ENCODE measurements at places on chromosomes 7 and 10. TPM values are rescaled to one million over a fixed set of nuclear protein-coding genes. Genes with fewer than 3 reads are reported as not detected.
A peak's percentile ranks its signal among the peaks of the same experiment; 100 is the strongest.

- DNase-seq, result no peak
These were observed 3.0 kb downstream of the SMARCD3 start for GRCh38 chr7:151245360-151246101.

GRCh38 chr10:83663918-83664317, 475.4 kb upstream of the GHITM start:
- no peak for DNase-seq

DNA sequence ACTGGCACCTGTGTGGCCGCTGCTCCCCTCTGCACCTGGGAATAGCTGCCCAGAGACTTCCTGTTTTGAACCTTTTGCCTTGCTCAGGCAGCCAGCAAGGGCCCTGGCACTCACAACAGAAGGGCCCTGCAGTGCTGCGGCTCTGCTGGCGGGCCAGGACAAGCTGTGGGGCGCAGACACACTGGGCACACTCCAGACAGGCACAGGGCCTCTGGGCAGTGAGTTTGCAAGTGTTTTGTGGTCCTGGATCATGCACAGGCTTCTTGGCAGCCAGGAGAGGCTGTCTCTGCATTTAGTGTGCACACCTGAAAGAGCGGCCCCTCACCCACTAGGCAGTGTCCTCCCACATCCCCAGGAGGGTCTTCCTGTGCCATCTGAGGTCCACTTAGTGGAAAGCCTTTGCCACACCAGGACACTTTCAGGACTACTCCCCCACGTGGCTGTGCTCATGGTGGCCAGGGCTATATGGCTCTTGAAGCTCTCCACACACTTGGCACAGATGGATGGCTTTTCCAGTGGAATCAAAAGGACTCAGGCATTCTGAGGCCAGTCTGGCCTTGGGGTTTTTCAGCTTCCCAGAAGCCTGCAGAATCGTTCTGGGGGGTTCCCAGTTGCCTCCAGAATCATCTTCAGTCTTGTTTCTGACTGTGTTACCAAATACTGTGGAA, 5.0 kb upstream of the ATP6V0E2 start:
- DNase-seq, result no peak

DNA sequence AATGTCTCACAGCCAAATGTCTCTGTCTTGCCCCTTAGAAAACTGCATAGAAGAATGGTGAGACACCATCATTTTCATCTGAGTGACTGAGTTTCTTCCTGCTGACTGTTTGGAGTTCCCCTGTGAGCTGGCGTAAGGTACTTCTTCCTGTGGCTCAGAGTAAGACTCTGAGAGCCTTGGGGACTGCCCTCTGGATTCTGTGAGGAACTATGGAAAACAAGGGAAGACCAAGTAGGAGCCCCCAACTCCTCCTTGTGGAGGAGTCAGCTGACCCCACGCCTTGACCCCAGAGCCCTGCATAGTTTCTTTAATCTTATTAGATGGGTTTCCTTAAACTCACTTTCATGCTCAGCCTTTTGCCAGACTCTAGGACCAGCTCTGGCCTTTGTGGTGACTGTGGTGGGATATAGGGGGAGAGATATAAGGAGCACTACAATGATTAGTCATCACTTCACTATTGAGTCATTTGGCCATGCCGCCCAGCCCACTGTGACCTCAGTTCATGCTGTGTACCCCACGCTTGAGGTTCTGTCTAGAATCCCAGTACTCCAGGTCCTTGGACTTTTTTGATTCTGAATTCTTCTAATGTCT, 51.8 kb upstream of the FAM133B start:
- peak; percentile 89 for DNase-seq

DNA sequence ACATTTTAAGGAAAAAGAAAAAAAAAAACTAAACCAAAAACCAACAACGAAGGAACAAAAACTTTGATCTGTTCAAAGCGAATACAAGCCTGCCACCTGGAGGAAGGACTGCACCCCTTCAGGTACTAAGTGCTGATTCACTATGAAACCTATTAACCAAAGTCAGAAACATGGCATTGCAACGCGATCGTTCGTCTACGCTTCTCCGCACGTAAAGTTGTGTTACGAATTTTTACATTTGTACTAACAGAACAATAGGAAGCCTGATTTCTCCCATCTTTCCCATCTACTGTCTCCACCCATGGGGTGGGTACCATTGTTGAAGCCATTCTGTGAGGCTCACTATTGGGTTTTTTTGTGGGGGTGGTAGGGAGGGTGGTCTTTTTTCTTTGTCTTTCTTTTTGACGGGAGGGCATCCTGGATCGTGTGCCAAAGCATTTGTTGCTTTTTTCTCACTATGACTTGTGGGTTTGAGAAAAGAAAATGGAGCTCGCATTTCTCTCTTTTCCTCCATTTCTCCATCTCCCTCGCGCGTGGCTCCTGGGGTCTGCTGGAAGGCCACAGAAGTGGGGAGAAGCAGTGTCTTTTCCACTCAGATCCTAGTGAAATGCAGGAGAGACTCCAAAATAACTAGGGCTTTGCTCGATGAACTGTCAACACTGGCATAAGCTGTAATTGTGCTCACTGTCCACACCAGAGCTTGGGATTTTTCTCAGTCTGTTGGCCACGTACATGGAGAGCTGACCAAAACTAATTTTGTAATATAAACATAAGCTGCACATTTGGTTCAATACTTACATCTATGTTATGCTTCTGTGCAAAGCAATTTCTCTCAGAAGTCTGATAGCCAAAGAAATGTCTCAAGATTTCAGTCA, 100.9 kb upstream of the YAE1 start:
- peak; percentile 39 for DNase-seq

DNA sequence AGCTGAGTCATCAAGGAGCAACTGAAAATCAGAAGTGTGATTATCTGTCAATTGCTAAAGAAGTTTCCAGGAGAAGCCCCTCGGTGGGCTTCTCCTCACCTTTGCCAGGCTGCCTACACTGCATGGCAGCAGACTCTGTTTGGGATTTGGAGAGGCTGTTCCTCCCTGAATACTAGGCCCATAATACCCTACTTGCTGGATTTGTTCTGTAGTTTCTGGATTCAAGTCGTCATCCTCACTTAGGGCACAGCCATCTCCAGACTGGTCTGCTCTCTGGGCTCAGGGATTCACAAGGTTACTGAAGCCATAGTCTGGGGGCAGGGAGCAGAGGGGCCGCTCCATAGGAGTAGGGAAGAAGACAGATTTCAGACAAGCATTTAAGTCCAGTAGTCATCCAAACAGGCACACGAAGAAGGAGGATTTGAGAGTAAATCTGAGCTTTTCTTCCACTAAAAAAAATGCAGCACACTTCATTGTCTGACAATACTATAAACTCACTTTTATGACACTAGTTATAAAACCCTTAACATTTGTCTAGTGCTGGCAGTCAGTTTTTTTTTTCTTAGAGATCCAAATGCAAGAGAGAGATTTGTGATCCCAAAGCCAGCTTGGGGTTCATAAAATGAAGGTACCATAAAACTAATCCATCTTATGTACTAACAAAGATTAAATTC, 723.3 kb downstream of the GRID1 start:
- DNase-seq, result no peak

- DNase-seq, result no peak
These were observed 74.9 kb downstream of the ADRA2A start for GRCh38 chr10:111151595-111152307.

GRCh38 chr10:11742779-11743298, 657 bp downstream of the ECHDC3 start:
- no peak for DNase-seq

- no peak for DNase-seq
These were observed 4.4 kb upstream of the CLIP2 start for GRCh38 chr7:74284781-74285259.

GRCh38 chr10:44962870-44963738, 3.5 kb downstream of the RASSF4 start:
- no peak for DNase-seq

DNA sequence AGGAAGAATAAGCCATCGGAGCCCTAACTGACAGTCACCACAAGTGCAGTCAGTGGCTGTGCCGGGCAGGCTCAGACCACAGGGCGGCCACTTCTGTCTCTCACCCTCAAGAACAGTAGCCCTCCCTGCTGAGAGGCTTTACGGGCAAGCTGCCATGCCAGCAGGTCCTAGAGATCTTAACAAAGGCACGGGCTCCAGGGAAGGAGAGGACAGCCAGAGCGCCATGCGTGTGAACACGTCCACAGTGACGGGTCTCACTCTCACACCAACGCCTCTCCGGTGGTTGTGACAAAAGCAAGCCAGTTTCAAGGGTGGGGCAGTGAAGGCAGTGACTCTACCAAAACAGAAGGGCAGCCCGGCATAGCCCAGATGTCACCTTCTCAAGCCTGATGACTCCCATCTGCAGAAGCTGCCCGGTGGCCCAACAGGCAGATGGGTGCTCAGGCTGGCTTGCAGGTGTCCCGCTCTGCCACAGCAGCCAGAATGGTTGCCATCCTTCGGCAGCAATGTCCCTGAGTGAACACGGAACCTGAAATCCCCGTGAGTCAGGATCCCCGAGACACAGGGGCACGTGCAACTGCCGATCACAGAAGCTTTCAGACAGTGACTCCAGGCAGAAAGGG, 102.0 kb downstream of the FAM53B start:
- no peak for DNase-seq

DNA sequence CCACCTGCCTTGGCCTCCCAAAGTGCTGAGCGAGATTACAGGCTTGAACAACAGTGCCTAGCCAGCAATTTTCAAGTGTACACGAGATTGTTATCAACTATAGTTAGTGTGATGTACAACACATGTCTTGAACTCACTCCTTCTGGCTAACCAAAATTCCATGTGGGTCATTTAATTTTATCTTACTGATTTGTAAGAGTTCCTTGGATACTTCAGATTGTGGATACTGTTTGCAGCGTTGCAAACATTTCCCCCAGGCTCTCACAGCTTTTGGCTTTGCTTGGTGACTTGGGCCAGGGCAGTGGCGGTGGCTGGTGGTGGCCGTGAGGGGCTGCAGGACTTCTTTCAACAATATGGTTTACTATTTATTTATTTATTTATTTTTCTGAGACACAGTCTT, 8.5 kb upstream of the TMEM270 start:
- DNase-seq, result no peak

Gene FAM13C
- total RNA-seq, result 4.5 TPM

Gene ATP5F1C
- total RNA-seq, result 214 TPM

Gene CCL26
- total RNA-seq, result not detected

Gene CFAP46
- total RNA-seq, result not detected

Measured in mammary epithelial cell (primary cell).